SHP77 treated with DMSO at 0.1 percent for 48 hours (cell line): ENCODE measurements at places on chromosomes 5 and 9.

DNA sequence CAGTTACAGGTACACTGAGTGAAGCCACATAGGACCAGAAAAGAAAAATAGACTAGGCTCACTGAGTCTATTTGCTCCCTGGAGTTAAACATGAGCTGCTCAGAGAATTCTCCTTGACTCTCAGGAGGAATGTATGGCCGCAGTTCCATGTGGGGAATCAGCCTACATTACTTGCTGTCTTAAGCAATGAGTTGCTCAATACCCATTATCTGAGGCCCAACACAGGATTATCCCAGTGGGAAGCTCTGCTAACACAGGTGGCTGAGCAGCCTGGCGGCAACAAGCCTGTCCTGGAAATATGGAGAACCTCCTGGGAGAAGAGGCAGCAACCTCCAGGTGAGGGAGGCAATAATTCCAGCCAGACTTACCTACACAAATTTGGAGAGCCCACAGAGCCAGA lies 177.5 kb upstream of the NREP start:
- no peak for DNase-seq

DNA sequence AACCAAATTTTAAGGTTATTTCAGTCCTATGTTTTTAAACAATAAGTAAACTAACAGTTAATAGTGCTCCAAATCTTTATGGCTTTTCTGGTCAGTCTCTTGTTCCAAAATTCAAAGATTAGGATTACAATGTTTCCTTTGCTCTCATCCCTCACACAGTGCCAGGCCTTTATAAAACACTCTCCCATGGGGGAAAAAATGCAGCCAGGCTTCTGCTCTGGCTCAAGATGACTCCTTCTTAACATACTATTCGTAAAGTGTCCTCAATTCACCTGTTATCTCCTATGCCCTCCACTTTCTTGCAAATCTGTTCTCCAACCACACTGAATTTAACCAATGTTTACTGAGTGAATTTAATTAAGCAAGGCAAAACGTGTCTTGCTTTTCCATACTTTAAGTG lies 1.4 kb downstream of the CEP120 start:
- no peak for DNase-seq

DNA sequence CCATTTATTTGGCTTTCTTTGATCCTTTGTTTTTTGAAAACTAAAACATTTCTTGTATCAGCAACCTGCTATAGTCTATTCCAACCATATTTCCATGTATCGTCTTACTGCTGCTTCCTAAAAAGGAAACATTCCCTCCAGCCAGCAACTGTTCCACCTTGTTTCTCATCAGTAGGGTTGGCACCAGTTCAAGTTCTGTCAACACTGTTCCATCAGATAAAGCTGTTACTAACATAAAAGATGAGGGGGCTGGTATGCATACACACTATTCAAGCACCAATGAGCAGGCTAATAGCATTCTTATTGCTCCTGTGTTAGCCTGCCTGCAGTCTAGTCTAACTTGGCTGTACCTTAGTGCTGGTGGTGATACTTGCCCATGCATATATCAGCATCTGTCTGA lies 178.3 kb downstream of the CWC27 start:
- DNase-seq: peak; percentile 83

DNA sequence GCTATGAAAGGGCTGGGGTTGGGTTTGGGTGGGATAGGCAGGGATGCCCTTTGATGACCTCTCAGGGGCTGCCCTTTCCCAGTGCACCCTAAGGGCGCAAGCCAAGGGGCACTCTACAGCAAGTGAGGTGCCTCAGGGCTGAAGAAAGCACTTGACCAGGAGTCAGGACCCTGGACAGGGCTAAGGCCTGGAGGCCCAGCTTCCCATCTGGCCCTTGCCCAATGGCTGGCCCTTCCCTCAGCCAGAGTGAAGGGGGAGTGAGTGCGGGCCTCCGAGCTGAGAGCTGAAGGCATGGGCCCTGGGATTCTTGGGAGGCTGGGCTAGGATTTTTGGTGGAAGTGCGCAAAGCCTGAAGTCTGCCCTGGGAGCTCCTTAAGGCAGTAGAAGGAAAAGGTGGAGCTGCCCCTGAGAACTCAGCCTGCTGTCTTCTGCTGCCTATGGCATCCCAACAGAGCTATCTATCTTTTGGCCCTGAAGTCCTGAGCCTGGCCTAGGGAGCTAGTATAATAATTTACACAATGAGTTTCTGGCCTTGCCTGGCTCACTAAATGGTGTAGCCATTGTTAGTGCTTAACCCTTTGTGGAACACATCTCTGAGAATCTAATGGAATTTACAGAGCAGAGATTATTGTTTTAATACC lies 16.4 kb downstream of the JADE2 start:
- DNase-seq: no peak

DNA sequence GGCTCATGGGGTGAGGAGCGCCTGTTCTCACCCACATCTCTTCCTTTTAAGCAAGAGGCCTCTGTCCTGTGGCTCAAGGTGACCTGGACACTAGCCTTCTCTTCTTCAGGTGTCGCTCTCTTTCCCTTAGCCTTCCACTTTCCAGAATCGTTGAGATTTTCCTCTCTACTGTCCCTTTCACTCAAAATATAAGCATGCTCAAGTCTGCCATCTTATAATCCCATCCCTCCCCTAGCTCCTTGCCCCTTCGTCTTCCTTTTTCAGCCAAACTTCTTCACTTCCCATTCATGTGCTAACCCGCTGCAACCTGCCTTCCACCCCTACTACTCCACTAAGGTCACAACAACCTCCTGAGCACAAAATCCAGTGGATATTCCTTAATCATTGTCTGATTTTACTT lies 13.1 kb downstream of the PTGR1 start:
- no peak for DNase-seq

DNA sequence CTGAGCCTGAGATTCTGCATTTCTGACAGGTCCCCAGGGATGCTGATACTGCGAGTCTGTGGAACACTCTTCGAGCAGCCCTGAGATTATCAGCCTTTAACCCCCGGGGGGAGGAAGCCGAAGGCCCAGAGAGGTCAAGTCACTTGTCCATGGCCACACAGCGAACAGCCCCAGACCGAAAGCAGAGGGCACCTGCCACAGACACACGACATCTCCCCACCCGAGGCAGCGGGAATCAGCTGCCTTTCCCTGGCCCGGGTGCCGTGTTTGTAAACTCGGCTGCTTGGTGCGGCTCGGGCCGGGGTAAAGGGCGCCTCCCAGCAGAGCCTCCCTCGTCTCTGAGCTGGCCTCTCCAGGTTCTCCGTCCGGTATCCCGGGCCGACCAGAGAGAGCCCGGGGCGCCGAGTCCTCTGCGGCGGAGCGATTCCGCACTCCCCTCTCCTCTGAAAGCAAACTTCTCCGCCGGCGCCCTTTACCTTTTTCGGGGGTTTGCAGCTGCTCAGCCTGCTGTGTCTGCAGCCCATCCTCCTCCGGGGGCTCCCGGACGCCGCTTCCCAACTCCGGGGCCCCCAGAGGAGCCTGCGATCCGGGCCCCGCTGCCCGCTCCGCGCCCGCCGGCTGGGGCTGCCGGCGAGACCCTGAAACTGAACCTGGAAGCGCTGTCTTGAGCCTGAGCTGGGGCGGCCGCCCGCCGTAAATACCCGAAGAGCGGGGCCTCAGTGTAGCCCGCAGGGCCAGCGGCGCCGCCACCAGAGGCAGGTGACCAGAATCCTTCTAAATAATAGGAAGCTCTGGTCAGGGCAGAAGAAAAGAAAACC lies at the start of gene CCDC69:
Gene CCDC69, minus strand, starts transcription at position 646 of the 818 bp plus-strand sequence. Its CDS starts 122 bp downstream, at position 524.
- DNase-seq: peak; percentile 2

GRCh38 chr5:115772731-115773475 lies 43.6 kb downstream of the CDO1 start:
- DNase-seq: no peak

DNA sequence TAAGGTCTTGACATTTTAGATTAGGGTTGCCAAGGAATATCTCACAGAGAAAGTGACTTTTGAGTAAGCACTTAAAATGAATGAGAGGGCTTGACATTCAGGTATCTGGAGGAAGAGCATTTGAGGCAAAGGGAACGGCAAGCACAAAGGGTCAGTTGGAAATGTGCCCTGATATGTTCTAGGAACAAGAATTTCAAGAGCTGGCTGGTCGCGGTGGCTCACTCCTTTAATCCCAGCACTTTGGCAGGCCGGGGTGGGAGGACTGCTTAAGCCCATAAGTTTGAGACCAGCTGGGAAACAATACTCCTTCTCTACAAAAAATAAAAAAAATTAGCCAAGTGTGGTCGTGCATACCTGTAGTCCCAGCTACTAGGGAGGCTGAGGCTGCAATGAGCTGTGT lies 16.5 kb downstream of the KIAA1958 start:
- DNase-seq: no peak

DNA sequence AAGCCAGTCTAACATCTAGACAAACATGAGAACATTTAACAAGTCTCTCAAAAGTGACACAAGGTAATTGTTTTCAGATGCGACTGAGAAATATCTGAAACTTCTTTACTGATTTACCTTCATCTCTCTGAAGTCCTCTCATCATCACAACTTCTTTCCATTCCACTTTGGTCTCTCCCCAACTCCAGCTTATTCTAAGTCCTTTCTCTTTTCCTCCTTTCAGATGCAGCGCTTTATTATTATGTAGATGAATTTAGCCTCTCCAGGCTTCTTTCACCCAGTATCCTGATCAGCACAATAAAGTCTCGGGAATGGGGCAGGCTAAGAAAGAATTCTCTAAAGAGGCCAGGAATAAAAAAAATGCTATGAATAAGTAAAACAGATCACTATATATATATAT lies 128.0 kb downstream of the KCTD16 start:
- DNase-seq: no peak

DNA sequence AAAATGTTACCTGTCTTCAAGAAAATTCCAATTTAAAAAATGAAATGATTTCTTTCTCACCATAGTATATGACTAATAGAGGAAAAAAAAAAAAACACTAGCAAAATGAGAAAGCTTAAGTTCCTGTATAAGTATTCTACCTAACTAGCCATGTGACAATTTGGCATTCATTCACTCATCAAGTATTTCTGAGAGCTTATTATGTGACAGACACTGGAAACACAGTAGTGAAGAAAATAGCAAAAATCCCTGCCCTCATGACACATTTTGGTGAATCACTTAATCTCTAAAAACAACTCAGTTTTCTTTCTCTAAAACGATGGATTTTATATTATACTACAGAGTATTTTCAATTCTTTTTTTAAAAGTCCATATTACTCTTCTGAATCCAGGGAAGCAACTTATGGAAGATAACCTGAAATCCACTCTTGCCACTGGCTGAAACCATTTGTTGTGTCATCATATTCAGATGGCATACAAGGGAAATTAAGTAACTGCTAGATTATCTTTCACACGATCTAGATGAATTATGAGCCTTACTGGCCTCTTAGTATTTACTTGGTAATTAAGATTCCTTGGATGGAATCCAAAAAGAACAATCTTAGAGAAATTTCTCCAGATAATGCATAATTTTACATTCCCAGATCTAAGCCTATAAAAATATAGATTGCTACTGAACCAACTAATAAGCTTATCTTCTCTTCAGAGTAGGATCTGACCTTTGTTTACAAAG lies 5.5 kb downstream of the PTBP3 start:
- DNase-seq: no peak

GRCh38 chr5:9244417-9244816 lies 301.5 kb downstream of the SEMA5A start:
- no peak for DNase-seq

DNA sequence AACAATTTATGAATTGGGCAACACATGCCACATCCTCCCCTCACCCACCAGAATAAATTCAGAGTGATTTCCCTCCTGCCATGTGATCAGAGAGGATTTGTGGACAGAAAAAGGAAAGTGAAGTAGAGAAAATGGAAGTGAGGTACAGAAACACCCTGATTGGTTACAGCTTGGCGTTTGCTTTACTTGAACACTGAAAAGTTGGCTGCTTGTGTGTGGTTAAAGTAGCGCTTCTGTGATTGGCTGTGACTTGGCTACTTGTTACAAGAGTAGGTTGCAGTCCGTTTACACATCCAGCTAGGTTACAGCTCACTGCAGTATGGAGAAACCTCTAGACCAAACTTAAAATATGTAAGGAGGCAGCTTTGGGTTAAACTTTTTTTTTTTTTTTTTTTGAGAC lies 205.2 kb upstream of the ZNF608 start:
- no peak for DNase-seq

- no peak for DNase-seq
These were observed 403 bp downstream of the NINJ1 start for GRCh38 chr9:93133681-93134014.

- DNase-seq: no peak
These were observed 597.6 kb downstream of the RAB3C start for GRCh38 chr5:59180515-59180914.

DNA sequence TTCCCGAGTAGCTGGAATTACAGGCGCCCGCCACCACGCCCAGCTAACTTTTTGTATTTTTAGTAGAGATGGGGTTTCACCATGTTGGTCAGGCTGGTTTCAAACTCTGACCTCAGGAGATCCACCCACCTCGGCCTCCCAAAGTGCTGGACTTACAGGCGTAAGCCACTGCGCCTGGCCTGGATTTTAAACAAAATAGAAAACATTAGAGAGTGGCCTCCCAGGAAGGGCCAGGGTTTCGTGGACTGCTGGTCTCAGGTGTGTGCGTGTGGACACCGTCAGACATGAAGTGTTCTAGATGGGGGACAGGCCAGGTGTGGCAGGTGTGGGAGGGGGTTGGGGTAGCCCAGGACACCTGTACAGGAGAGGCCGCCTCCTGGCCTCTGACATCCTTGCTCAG lies 7.0 kb upstream of the GBGT1 start:
- no peak for DNase-seq

DNA sequence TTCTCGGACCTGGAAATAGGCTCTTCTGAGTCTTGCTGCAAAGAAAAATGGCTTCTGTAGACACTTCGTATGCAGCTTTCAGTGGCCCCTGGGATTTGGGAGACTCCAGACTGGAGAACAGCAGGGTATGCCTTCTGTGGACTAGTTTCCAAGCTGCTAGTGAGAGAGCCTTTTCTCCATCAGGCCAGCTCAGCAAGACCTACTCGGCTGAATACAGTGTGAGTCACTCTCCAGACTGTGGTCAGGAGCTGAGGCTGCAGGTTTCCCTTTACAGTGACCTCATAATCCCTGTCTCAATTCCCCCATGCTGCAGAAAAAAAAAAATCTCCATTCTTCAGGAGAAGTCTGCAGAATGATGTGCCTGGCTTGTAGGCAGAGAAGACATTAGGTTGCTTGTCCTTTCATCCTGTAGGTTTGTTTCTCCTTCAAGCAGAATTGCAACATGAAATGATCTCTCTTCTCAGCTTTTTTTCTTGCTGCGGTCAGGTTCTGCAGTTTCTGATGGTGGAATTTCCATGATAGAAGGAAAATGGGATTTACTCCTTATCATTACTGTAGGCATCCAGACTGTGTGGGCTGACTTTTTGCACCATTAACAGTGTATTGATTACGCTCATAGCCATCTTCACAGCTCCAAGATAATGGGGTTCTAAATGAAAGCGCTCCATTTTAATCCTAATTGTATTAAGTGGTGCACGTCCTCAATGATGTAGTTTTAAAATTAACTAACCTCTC lies 78.3 kb upstream of the TNFSF8 start:
- DNase-seq: no peak

GRCh38 chr5:180334176-180334575 lies 19.0 kb downstream of the GFPT2 start:
- no peak for DNase-seq

GRCh38 chr5:116406306-116407041 lies 168.1 kb downstream of the SEMA6A start:
- DNase-seq: no peak
